Right atrium auricular region (tissue), 2 donors: ENCODE measurements at places on chromosomes 11 and 22. TPM values are rescaled to one million over a fixed set of nuclear protein-coding genes. Genes with fewer than 3 reads are reported as not detected.

Gene DDT
- 147 TPM for total RNA-seq

- H3K36me3 ChIP-seq: peaks cover 21% of the 10 kb centered on the region
- DNase-seq: no peak
- no peak overlapping the region for H3K4me3 ChIP-seq
- H3K27ac ChIP-seq: no peak overlapping the region
These were observed 75.0 kb downstream of the PPP2R1B start for GRCh38 chr11:111691176-111691575.

Gene GLYAT
- not detected for total RNA-seq

GRCh38 chr11:15157606-15158137 lies 42.9 kb downstream of the INSC start:
- H3K4me1 ChIP-seq: no peaks in the 10 kb centered on the region
- no peak overlapping the region for H3K4me3 ChIP-seq
- H3K36me3 ChIP-seq: no peaks in the 10 kb centered on the region
- H3K27ac ChIP-seq: no peak overlapping the region

Gene VWCE
- total RNA-seq: 0.94 TPM

DNA sequence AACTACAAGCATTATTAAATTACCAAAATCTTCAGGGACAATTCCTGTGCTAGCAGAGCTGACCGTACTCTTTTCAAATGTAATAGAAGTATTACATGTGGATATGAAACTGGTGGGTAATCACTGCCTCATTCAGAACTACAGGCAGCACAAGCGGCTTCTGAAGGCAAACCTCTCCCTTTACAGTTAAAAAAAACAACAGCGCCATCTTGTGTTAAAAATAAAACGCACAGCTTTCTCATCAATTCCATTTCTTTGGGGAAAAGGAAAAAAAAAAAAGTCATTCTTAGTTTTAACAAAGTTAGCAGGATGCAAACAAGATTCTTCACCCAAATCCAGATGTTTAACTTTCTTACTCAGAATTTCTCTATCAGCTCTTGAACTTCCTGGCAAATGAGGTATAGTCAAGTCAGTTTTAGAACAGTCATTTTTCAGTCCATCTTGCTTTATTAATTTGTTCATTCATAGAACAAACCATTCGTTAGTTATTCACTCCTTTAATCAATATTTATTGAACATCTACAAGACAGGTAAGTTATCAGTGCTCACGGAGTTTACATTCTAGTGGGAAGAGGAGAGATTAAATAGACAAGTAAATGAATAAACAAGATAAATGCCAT lies 331.8 kb upstream of the MPPED2 start:
- H3K27me3 ChIP-seq: no peaks in the 10 kb centered on the region
- no peak overlapping the region for H3K4me3 ChIP-seq
- no peak overlapping the region for H3K27ac ChIP-seq
- no peak for DNase-seq

Gene ART1
- not detected for total RNA-seq

- H3K27me3 ChIP-seq: no peaks in the 10 kb centered on the region
- peak; percentile 94 for DNase-seq
- peaks cover 32% of the 10 kb centered on the region for H3K4me1 ChIP-seq
- H3K36me3 ChIP-seq: no peaks in the 10 kb centered on the region
These were observed 46.6 kb downstream of the CWC15 start for GRCh38 chr11:94926698-94927237.

GRCh38 chr22:23769321-23769965 lies 1.7 kb upstream of the CHCHD10 start:
- no peak overlapping the region for H3K4me3 ChIP-seq
- no peak overlapping the region for H3K27ac ChIP-seq
- H3K36me3 ChIP-seq: peaks cover 17% of the 10 kb centered on the region
- no peak for DNase-seq
- no peaks in the 10 kb centered on the region for H3K27me3 ChIP-seq
- peaks cover 60% of the 10 kb centered on the region for H3K4me1 ChIP-seq

- no peak for DNase-seq
- no peak overlapping the region for H3K27ac ChIP-seq
- H3K27me3 ChIP-seq: no peaks in the 10 kb centered on the region
- peaks cover 12% of the 10 kb centered on the region for H3K4me1 ChIP-seq
These were observed 320.4 kb downstream of the CADM1 start for GRCh38 chr11:115183830-115184229.

Gene ARHGAP20
- total RNA-seq: 0.30 TPM

DNA sequence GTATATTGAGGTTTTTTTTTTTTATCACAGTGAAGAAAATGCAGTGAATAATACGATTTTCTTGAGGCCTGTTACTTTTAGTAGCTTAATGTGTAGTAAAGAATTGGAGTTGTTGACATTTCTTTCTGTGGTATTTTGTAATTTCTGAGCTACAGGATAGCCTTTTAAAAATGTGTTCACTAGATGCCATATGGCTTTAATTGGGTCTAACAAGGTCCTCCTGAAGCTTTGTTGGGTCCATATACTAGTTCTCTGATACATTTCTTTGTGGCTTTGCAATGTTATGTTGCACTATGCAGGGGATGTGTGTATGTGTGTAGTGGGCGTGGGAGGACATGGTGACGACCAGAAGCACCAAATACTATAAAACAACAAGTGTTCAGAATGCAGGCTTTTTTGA lies 25.1 kb downstream of the FBXO7 start:
- H3K36me3 ChIP-seq: peaks cover 43% of the 10 kb centered on the region
- no peak overlapping the region for H3K4me3 ChIP-seq
- no peak overlapping the region for H3K27ac ChIP-seq

DNA sequence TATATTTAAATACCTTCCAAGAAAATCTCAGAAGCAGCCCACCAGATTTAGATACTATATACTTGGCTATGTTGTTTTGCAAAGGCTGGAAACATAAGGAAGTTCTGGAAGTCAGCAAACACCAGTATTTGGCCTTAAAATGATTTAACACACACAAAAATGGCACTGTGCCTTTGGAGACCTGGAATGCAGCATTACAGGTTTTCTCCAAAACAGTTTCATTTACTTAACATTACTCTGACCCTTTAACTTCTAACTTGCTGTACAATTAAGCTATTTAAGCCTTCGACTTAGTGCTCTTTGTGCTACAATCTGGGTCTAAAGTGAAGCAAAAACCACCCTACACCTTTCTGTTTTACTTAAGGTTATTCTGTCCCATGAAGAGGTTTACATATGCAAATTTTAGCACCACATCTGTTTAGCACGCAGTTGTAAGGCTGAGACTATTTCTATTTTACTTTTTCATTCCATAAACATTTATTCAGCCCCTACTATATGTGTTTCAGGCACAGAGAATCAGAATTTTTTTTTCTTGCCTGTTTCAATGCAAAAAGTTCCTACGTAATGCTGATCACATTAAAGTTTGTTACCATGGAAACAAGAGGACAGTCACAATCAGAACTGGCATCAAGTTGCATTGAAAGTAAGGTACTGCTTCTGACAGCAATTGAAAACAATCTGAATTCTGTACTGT lies 70.3 kb downstream of the MAML2 start:
- no peaks in the 10 kb centered on the region for H3K36me3 ChIP-seq
- H3K27me3 ChIP-seq: no peaks in the 10 kb centered on the region
- H3K4me1 ChIP-seq: peaks cover 12% of the 10 kb centered on the region
- H3K27ac ChIP-seq: no peak overlapping the region

Gene ZP1
- total RNA-seq: not detected

GRCh38 chr11:26792941-26793340 lies 71.1 kb upstream of the SLC5A12 start:
- H3K36me3 ChIP-seq: no peaks in the 10 kb centered on the region
- no peaks in the 10 kb centered on the region for H3K4me1 ChIP-seq
- no peak for DNase-seq
- no peak overlapping the region for H3K4me3 ChIP-seq

GRCh38 chr11:370070-370941 lies 1.0 kb downstream of the B4GALNT4 start:
- no peaks in the 10 kb centered on the region for H3K4me1 ChIP-seq
- no peak overlapping the region for H3K4me3 ChIP-seq
- H3K27me3 ChIP-seq: no peaks in the 10 kb centered on the region
- no peak overlapping the region for H3K27ac ChIP-seq
- DNase-seq: no peak

DNA sequence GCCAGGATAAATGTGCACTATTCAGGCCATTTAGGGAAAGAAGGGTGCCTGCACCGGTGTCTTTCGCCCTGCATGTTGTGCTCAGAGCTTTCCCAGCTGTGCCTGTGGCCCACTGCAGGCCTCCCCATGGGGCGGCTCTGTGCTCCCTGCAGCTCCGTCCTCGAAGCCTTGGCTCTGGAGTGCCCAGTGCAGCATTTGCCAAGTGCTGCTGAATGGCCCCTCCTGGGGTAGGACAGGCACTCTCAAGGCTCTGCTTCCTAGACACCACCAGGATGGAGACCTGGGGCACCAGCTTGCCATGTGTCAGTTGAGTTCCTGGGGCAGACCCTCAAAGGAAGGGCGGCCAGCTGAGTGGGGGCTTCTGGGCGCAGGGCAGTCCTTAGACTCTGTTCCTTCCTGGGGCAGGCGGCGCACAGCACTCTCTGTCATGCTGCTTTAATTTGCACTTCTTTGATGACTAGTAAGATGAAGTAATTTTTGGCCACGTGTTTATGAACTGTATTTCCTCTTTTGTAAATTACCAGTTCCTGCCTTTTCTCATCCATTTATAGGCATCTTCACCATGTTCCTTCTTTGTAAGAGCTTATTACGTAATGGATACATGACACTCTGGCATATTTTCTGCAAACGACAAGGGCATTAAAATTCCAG lies 32.1 kb upstream of the GNB1L start:
- H3K36me3 ChIP-seq: peaks cover 6% of the 10 kb centered on the region
- H3K27me3 ChIP-seq: no peaks in the 10 kb centered on the region
- H3K4me3 ChIP-seq: no peak overlapping the region
- H3K27ac ChIP-seq: no peak overlapping the region
